Motor neuron (in vitro differentiated cells): ENCODE measurements at places on chromosomes 5 and 9.

DNA sequence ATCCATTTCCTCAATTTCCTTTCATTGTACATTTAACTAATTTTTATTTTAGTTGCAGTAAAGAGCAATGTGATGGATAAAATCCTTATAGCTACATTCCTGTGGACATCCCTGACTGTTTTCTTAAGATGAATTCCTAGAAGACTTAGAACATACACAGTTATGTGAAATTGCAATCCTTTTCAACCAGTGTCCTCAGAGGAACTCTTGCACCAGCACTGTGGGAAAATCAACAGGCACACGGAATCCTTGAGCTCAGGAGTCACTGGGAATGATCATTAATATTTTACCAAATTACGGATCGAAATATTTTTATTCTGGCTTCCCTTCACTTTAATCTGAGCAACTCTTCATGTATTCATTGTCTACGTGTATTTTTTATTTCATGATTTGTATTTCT lies 901.9 kb upstream of the WWC1 start:
- no peak for ATAC-seq

DNA sequence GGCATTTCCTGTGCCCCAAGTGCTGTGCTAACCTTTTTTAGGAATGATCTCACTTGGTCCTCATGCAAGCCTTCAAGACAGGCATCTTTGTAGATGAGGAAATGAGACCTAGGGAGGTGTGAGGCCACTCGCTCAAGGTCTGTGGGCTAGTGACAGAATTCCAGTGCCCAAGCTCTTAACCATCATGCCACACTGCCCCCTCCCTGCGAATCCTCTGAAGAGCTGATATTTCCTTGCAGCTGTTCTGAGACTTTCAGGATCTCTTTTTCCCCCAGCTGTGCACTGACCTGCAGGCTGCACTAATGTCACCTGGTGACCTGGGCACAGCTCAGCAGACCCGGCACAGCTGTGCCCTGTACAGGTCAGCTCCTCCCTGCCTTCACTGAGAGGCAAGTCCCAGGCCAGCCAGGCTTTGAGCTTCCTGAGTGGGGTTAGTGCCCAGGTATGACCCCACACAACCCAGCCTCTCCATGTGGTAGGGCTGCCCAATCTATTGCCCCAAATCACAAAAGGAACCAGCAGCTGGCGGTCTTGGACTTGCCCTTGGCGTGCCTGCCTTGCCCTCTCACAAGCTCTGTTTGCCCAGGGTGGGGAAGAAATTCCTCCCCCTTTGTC lies 32.7 kb downstream of the MORN5 start:
- ATAC-seq, result no peak

DNA sequence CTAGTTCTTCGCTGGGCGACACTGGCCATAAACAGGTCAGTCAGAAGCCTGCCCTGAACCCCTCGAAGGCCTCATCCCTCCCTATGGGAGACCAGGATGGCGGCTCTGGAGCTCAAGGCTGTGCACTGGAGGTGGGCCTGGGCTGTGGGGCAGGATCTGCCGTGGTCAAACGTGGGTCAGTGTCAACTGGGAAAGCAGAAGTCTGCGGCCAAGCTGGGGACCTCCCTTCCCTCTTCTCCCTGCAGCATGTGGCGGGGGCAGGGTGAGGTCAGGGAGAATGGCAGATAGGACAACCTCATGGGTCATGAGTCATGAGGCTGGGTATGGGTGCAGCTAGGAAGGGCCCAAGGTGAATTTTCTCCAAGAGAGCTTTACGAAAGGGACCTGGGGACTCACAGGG lies 132.9 kb downstream of the RXRA start:
- no peak for ATAC-seq

DNA sequence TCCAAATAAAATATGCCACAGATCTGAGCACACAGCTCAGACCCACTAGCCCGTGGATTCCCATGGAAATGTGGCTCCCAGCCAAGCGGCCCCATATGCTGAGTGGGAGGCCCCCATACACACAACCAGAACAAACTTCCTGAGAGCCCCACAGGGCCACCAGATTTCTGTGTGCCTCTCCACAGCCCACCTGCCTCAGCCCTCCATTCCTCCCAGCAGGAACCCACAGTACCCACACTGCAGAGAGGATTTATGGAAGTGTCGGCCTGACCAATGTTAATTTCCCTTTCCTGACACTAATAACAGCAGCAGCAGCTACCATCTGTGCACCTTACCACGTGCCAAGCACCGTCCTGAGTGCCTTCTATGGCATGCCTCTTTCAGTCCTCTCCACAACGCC lies 99.3 kb upstream of the SPOCK1 start:
- ATAC-seq, result no peak

DNA sequence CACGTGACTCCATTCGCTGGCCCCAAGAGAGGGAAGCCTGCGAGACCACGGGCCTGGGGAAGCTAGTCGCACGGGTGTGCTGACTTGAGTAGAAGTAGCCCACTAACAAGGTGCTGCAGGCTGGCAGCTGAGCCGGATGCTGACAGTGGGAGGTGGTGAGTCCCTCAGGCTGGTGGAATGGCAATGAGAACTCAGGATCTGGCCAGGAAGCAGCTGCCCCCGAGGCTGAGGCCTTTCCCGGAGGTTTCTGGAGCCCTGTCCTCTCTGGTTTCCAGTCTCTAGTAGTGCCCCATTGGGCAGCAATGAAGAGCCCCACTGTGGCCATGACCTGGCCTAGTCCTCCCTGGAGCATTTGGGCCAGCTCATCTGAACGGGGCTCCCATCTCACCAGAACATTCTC lies 366.7 kb upstream of the IRX4 start:
- ATAC-seq, result no peak

- ATAC-seq, result no peak
Observed at GRCh38 chr5:111254613-111255012, 30.4 kb downstream of the CAMK4 start.

- no peak for ATAC-seq
Observed at GRCh38 chr5:68243681-68244080, 28.1 kb downstream of the PIK3R1 start.

- ATAC-seq, result no peak
Observed at GRCh38 chr9:4902135-4902475, 83.0 kb upstream of the JAK2 start.

GRCh38 chr5:111392181-111392580 lies 120.2 kb downstream of the STARD4 start:
- no peak for ATAC-seq

DNA sequence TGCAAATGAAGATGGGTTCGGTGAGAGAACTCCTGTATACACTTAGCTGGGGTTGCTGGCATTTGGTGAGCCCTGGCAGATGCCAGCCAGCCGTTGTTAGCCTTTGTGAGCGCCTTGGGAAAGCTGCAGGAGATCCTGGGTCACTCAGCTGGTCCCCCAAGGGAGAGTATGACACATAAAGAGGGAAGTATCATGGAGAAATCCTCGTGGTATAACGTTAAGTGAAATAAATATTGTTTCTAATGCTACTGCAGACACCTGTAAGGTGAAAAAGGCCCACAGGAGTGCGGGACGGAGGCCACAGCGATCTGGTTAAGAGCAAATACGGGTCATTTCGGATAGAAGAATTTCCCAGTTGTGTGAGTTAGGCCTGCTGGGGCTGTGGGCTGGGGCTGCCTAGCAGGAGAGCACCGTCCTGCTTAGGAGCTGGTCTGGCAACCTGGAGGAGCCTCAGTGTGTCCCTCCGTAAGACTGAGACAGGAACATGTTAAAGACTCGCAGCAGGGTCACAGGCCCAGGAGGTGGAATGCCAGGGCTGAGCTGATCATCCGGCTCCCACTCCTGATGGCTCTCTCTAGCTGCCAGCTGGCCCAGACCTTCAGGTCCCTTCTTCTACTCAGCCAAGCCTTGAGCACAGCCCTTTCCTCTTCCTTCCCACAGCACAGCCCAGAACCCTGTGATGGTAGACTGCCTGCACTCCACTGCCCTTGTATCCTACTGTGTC lies 4.9 kb downstream of the NKX2-5 start:
- no peak for ATAC-seq

DNA sequence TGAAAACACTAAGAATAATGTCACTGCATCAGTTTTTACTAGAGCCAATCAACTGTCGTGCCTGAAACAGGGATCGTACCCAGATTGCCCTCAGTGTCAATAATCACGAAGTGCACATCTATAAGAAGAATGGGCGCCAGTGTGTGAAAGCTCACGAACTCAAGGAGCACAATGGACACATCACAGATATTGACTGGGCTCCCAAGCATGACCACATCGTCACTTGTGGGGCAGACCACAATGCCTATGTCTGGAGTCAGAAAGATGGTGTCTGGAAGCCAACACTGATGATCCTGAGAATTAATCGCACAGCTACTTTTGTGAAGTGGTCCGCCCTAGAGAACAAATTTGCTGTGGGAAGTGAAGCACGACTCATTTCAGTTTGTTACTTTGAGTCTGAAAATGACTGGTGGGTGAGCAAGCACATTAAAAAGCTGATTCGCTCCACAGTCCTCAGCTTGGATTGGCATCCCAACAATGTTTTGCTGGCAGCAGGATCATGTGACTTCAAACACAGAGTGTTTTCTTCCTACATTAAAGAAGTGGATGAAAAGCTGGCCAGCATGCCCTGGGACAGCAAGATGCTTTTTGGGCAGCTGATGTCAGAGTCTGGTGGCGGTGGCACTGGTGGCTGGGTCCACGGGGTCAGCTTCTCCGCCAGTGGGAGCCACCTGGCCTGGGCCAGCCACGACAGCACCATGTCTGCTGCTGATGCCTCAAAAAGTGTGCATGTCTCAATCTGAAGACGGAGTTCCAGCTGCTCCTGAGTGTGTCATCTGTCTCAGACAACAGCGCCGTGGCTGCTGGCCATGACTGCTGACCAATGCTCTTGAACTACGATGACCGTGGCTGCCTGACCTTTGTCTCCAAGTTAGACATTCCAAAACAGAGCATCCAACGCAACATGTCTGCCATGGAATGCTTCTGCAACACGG lies 32.2 kb downstream of the NSA2 start:
- no peak for ATAC-seq

DNA sequence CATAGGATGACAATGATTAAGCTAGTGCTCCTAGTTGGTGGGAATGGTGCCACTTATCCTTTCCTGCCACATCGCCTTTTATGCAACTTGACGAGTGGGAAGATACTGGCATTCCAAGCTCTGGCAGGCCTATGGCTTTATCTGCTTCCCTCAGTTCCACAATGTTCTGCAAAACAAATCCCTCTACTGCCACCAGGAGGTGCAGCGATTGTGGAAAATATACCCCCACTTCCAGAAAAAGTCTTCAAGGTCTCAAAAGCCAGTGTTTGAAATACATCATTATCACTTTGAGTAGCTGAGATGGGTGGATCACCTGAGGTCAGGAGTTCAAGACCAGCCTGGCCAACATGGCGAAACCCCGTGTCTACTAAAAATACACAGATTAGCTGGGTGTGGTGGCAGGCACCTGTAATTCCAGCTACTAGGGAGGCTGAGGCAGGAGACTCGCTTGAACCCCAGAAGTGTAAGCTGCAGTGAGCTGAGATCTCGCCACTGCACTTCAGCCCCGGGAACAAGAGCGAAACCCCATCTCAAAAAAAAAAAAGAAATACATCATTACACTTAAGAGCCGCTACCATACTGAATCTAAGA lies 3.4 kb downstream of the CLINT1 start:
- ATAC-seq, result no peak

GRCh38 chr9:112856843-112857242 lies 33.8 kb downstream of the SLC46A2 start:
- no peak for ATAC-seq

- ATAC-seq, result no peak
Observed at GRCh38 chr9:20490246-20490834, 132.0 kb downstream of the MLLT3 start.
